CD4-positive, alpha-beta memory T cell (primary cell): ENCODE measurements at places on chromosomes 11 and 22. TPM values are rescaled to one million over a fixed set of nuclear protein-coding genes. Genes with fewer than 3 reads are reported as not detected.

DNA sequence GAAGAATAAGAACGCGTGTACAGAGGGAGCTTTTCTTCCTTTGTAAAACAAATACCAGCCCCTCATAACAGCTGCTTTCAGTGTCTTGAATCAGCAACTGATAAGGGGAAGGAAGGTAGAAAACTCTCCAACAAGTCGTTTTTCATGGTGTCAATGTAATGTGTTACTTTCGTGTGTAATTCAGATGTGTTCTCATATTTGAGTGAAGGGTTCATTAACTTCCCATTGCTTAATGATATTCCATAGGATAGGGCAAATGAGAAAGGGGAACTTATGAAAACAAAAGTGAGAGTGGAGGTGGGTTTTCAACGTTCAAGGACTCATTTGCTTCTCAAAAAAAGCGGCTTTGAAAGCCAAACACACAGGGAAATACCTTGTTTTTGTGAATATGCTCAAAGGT lies 452.1 kb downstream of the NTM start:
- no peaks in the 10 kb centered on the region for H3K36me3 ChIP-seq
- no peak overlapping the region for H3K4me3 ChIP-seq
- no peaks in the 10 kb centered on the region for H3K4me1 ChIP-seq
- DNase-seq = no peak

- H3K27ac ChIP-seq = no peak within 1 kb of the TSS
- peaks cover 13% of the 10 kb centered on the region for H3K27me3 ChIP-seq
- no peak for DNase-seq
- H3K4me1 ChIP-seq = peaks cover 11% of the 10 kb centered on the region
Observed at GRCh38 chr11:105609832-105610781, at the start of gene GRIA4. GRIA4 (plus strand) TSS chr11:105610073; CDS start chr11:105610998, 925 bp downstream.

- H3K36me3 ChIP-seq = no peaks in the 10 kb centered on the region
- no peak for DNase-seq
- H3K4me1 ChIP-seq = no peaks in the 10 kb centered on the region
Observed at GRCh38 chr11:27227736-27228135, 135.3 kb downstream of the CCDC34 start.

DNA sequence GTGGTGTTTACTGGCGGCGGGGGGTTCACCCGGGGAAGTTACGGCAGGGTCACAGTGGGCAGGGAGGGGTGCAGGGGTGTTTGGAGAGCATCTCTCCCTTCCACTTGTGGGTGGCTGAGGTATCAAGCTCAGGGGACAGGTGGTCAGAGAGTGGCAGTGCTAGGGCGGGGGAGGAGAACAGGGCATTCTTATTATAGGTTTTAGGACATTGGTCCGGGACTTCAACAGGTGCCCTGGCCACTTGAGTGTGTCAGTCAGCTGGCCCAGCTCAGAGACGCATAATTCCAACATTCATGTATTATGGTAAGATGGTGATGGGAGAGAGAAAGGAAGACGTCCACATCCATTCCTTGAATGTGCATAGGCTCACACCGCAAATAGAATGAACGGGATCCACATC lies 101.7 kb downstream of the TEAD1 start:
- H3K27ac ChIP-seq = no peak overlapping the region
- no peaks in the 10 kb centered on the region for H3K27me3 ChIP-seq
- no peak for DNase-seq
- H3K36me3 ChIP-seq = no peaks in the 10 kb centered on the region
- no peaks in the 10 kb centered on the region for H3K4me1 ChIP-seq

DNA sequence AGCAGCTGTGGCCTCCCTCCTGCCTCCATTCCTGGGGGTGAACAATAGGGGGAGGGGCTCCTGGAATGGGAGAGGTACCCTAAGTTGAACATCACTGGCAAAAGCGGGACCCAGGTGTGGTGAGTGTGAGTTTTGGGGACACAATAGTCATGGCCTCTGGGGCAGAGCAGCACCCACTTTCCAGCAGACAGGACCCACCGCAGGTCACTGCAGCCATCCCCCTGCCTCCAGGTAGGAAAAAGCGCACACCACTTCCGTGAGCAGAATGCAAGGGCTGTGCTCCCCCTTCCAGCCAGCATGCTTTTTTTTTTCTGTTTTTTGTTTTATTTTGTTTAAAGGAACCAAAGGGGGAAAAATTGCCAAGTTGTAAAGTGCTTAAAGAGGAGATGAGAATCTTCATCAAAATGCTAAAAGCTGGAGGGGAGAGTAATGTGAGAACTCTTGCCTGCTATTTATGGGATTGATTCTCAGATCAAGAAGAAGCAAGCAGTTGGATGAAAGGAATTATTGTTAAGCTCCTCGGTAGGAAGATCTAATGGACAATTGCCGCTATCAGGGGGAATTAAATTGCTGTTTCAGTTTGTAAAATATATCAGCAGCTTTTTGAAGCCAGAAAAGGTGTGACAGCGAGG lies 152.9 kb downstream of the FEZ1 start:
- H3K27ac ChIP-seq = no peak overlapping the region
- no peaks in the 10 kb centered on the region for H3K36me3 ChIP-seq
- H3K4me3 ChIP-seq = no peak overlapping the region
- no peaks in the 10 kb centered on the region for H3K27me3 ChIP-seq
- no peak for DNase-seq

GRCh38 chr11:100970283-100971164 lies 159.1 kb downstream of the PGR start:
- no peak for DNase-seq
- no peaks in the 10 kb centered on the region for H3K27me3 ChIP-seq
- no peak overlapping the region for H3K4me3 ChIP-seq
- no peak overlapping the region for H3K27ac ChIP-seq

Gene HEPN1
- total RNA-seq = not detected

Gene RTN4RL2
- not detected for total RNA-seq

Gene OSBPL5
- total RNA-seq = 4.5 TPM

Gene E2F8
- total RNA-seq = not detected
